ENCODE measurements at places on chromosomes 6 and 20.

DNA sequence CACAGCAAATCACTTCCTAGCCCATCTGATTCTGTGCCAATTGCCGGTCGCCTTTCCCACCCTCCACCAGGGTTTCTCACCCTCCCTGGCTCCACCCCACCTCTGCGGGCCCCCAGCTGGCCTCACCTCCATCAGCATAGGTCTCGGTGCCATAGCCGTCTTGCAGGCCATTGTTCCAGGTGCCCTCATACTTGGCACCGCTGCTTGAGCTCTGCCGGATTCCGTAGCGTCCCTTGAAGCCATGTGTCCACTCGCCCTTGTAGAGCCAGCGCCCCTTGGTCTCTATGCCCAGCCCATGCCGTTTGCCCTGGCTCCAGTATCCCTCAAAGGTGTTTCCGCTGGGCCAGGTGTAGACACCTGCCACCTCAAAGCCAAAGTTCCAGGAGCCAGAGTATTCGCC lies 787 bp downstream of the JPH2 start:
- no peak for DNase-seq

GRCh38 chr6:13766201-13766634 lies 48.1 kb downstream of the MCUR1 start:
- DNase-seq, result no peak

- no peak for DNase-seq
Measured at GRCh38 chr20:37758332-37758731, 64.5 kb downstream of the CTNNBL1 start.

GRCh38 chr6:63807056-63807455 lies 171.5 kb downstream of the PHF3 start:
- no peak for DNase-seq

GRCh38 chr6:155493694-155494143 lies 38.1 kb upstream of the NOX3 start:
- DNase-seq, result no peak

DNA sequence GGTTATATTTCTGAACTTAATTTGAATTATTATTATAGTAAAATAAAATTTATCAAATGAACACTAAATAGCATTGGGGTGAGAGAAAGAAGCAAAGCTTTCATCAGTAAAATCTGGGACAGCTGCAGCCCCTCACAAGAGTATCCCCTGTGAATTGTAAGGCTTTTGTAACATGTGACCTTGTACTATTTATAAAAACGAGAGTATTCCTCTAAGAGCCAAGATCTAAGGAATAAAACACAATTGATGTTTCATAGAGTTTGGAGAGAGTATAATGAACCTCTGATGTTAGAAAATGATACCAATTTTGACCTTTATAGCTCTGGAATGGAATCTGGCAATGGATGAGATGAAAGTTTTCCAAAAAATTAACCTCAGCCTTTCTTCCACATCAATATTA lies 617.2 kb upstream of the ID4 start:
- no peak for DNase-seq

GRCh38 chr20:36093025-36093803 lies 61.3 kb upstream of the EPB41L1 start:
- DNase-seq, result no peak

DNA sequence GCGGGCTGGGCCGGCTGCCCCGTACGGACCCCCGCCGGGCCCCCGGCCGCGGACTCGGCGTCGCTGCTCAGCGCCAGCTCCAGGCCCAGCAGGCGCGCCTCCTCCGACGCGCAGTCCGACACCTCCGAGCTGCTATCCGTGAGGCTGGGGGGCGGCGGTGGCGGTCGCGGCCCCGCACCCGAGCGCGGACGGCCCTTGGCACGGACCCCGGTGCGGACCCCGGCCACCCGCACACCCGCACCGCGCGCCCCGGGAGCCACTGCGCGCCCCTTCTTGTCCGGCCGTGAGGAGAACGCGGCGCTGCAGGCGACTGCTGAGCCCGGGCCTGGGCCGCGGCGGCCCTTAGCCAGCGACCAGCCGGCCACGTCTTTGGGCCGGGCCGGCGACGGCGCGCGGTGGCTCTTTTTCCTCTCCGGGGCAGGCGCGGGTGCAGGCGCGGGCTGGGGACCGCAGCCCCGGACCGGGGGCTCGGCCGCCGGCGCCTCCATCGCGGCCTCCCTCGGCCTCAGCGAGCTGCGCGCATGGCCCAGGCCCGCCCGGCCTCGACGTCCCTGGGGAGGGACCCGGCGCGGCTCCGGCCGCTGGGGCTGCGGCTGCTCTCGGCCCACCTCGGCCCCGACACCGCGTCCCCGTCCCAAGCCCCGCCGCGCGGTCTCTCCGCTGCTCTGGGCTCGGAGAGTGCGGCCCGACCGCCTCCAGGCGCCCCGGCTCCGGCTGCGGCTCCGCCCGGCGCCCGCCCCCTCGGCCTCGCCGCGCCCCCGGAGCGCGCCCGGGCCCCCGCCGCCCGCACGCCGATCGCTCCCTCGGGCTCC lies 12.9 kb upstream of the TLDC2 start:
- DNase-seq, result no peak

GRCh38 chr6:143050509-143050908 lies 10.2 kb upstream of the AIG1 start:
- no peak for DNase-seq

- DNase-seq, result no peak
Measured at GRCh38 chr6:159807150-159807858, 7.2 kb downstream of the PNLDC1 start.

- DNase-seq, result no peak
Measured at GRCh38 chr6:144152334-144152900, 2.1 kb downstream of the STX11 start.

DNA sequence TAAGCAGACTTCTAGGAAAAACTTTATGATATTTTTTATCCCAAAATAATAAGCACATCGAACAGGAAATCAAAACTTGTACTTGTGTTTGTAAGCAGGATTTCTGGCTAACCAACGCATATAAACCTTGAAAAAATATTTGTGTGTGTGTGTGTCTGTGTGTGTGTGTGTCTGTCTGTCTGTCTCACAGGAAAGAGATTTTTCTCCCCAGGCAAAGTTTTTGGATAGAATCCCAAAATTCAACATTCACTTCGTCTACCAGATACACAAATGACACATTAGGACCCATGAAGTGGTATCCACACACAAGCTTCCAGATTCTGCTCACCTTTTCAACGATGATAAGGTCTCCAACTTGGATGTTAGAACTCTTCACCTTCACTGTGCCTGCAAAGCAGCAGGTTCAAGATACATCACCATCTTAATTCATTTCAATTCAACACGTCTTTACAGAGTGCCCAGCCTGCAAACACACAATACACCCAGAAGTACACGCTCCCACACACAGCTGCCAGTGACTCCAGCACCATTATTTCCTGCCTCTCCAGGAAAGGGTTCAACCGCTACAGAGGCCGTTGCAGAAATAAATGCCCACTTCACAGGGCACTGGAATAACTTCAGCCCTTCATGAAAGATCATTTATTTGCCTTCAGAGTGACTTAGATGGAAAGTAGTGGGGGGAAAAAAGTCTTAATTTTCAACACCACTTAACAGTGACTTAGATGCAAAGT lies 70.9 kb downstream of the ATP9A start:
- DNase-seq, result no peak

DNA sequence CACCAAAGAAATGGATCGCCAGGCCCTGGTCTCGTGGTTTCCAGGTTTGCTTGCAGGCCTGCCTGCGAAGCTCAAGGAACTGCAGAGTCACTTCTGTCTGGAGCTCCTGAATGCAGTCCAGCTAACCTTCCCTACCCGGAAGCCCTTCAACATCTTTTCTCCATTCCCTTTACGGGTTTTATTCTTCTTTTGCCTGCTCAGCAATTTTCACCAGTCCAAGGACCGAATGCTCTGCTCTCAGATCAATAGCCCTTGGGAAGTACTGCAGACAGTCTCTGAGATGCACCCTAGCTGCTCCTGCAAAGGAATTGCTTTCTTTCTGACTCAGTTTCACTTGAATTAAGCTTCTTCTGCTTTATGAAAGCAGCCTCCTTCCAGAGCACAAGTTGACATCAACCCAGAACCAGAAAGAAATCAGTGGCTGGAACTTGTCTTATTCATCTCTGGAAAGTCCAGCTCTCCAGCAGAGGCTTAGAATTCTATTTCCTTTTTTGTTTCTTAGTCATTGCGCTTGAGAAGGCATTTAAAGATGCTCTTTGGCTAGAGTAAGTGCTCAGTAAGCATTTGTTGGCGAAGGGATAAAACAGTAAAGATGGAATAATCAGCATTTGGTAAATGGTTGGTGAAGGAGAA lies 18.7 kb upstream of the YWHAB start:
- DNase-seq, result no peak

DNA sequence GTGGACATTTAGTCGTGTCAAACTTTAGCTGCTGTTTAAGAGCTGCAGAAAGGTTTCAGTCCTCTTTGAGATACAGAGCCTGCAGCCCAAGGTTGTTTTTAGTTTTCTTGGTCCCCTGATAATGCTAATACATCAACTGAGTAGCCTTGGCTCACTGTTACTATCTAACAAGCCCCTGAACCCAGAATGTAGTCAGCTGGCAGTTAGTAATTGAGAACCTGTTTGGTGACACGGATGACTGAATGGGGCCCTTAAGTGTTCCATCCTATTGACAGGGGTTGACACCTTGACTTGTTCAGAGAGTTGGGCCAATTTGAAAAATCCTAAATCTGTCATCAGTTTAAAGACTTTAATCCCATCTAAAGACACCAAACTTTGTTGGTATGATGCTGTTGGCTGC lies 2.8 kb downstream of the RTN4IP1 start:
- no peak for DNase-seq

- DNase-seq, result no peak
Measured at GRCh38 chr6:169837529-169838250, 86.3 kb downstream of the ERMARD start.

DNA sequence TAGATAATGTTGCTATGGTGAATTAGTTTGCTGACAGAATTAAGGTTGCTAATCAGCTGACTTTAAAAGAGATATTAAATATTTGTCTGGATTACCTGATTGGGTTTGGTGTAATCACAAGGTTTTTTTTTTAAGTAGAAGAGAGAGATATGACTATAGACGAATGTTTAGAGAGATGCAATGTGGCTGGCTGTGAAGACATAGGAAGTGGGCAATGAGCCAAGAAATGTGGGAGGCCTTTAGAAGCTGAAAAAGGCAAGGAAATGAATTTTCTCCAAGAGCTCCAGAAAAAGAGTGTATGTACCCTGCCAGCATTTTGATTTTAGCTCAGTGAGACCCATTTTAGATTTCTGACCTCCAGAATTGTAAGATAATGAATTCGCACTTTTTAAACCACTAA lies 598.3 kb downstream of the PKHD1 start:
- DNase-seq, result no peak

DNA sequence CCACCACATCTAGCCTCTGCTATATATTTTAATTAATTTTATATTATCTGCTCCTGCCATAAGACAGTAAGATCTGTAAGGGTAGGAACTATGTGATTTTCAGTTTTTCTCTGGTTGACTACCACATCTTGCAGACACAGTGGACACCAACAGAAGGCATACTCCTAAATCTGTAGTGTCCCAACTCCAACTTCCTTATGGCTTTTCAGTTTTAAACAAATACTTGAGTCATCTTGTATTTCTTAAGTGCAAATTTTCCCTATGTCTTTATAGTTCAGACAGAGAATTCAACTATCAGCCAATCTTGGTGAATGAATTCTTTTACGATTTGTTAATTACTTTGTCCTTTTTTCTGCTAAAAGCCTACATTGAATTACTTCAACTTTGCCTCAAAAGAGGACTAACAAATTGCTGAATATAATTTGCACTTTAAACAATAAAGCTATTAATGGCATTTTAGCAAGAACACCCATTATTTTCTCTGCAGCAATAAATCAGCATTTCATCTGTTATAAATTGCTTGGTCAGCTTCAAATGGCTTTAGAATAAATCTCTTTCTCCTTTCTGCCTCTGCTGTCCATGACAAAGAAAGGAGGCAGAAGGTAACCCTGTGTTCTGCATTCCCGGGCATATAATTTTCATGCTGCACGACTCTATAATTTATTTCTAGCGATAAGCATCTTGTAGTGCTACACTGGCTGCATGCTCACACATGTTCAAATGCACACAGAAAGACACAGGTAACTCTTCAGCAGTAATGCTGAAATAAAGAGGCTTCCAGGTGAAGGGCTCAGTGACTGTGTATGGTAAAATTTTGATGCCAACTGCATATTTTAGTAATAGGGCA lies 144.8 kb downstream of the BACH2 start:
- no peak for DNase-seq

- no peak for DNase-seq
Measured at GRCh38 chr6:139583420-139583819, 209.0 kb upstream of the CITED2 start.

DNA sequence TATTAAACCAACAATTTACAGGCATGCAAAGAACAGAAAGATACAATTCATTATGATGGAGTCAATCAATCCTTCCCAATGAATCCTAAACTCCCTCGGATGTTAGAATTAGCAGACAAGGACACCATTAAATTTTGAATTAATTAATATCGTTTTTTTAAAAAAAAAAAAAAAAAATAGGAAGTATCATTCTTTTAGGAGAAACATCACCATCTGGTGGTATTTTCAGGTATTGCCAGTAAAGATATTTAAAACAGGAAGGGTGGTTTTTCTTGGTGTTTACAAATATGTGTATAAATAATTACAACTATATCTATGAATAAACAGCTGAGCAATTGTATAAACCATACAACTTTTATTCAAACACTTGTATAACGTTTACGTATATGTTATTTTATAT lies 564.4 kb downstream of the HAO1 start:
- no peak for DNase-seq

- no peak for DNase-seq
Measured at GRCh38 chr20:24938498-24938897, 10.6 kb upstream of the CST7 start.

DNA sequence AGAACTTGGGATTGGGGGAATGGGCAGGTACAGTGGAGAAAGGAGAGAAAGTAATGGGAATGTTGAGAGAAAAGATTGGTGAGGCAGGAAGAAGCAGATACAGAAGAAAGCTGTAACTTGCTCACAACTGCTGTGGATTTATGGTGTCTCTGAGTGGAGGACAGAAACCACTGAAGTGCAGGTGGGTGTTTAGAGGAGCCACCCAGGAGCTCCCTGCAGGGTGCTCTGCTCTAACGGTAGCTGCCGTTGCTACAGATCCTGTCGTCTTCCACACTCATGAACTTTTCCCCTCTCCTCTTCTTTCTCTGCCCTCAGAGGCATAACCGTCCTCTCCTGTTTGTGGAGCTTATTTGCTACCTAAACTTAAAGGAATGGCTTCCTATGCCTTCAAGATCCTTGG lies 27.5 kb upstream of the MAPK13 start:
- DNase-seq, result no peak

- DNase-seq, result no peak
Measured at GRCh38 chr20:34689486-34689885, 12.6 kb upstream of the PIGU start.

DNA sequence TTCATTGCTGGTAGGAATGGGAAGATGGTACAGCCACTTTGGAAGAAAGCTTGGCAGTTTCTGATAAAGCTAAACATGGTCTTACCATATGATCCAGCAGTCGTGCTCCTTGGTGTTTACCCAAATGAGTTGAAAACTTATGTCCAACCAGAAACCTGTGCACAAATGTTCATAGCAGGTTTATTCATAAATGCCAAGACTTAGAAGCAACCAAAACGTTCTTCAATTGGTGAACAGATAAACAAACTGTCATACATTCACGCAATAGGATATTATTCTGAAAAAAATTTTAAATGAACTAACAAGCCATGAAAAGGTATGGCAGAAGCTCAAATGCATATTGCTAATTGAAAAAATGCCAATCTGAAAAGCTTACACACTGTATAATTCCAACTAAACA lies 117.1 kb downstream of the LINC00237 start:
- no peak for DNase-seq

Measured in T-helper 1 cell (primary cell).